ENCODE measurements at places on chromosomes 3 and 15.

DNA sequence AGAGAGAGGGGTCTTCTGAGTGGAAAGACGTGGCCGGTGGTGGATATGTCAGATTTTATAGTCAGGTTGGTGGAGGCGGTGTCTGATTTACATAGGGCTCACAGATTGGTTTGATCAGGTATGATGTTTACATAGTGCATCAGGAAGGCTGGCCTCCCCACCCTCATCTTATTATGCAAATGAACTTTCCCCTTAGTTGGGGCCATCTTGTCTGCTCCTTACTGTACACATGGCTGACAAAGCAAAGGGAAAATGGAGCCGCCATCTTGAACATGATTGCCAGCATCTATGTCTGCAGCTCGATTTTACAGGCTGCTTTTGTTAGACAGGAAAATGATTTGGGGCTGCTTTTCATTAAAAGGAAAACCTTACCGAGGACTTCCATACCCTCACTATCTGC is 19.9 kb downstream of the SQOR start:
- DNase-seq: no peak

DNA sequence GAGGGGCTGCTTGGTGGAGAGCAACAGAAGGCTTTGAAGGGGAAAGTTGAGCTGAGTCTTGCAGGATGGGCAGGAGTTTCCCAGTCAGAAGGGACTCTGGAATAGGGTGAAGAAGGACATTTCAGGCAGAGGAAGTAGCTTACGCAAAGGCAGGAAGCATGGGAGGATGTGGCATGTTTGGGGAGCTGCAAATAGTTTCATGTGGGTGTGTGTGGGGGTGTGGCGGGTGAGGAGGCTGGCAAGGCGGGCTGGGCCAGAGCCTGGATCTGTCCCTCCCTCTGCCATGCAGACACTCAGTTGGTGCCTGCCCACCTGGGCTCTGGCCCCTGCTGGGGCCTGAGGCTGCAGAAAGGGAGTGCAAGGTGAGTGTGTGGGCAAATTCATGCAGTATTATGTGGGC is 10.4 kb downstream of the TEX264 start:
- no peak for DNase-seq

GRCh38 chr3:113516115-113516505 is 1.2 kb upstream of the SPICE1 start:
- DNase-seq: no peak

GRCh38 chr3:29128001-29128400 is 152.9 kb upstream of the RBMS3 start:
- no peak for DNase-seq

DNA sequence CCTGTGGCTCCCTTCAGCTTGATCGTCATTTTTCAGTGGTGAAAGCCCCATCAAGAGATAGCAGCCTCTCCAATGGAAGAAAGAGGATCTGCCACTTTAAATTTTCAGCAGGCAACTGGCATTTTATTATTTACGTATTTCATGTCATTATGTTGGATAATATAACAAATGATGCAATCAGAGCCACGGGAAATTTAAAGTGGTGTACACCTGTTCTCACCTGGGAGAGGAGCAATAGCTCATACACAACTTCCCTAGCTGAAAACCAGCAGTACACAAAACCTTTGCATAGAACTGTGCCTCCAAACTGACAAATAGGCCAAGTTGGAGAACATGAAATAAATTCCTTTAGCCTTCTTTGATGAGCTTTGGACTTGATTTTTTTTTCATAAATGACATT is 136.9 kb downstream of the SATB1 start:
- DNase-seq: no peak

- no peak for DNase-seq
Measured at GRCh38 chr3:182730675-182731042, 62.6 kb upstream of the ATP11B start.

Data from RCC 7860 (cell line).